ENCODE measurements at places on chromosomes 16 and 17. TPM values are rescaled to one million over a fixed set of nuclear protein-coding genes. Genes with fewer than 3 reads are reported as not detected.

Gene CRHR1
- total RNA-seq = not detected

- DNase-seq = no peak
Observed at GRCh38 chr16:12021578-12022253, 45.2 kb downstream of the SNX29 start.

Gene PARN
- 27.7 TPM for total RNA-seq

Gene CCDC78
- total RNA-seq = 2.4 TPM

Gene MPP2
- total RNA-seq = 4.4 TPM
